NCI-H1417 (cell line): ENCODE measurements at places on chromosomes 4 and X.

GRCh38 chr4:3192827-3193226, 56.1 kb upstream of the MSANTD1 start:
- DNase-seq = no peak

GRCh38 chrX:154058214-154058997, 38.7 kb upstream of the IRAK1 start:
- no peak for DNase-seq

DNA sequence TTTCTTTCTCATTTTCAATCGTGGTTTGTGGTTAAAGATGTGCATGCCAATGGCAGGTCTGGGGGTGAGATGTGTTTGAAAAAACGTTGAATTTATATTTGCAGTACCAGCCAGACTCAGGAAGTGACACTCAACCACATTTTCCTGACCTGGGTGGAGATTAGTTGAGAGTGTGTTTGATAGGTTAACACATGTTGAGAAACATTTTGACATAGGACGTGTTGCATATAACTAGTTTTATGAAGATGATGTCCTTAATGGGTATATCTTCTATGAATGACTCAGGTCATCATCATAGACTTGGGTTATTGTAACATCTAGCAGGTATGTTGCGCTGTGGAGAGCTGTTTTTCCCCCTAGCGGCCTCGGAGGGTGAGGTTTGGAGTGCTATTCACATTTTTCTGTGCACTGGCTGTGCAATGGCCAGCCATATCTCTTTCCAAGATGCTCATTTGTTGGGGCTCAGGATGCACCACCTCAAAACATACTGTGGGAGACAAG, 21.7 kb upstream of the CD38 start:
- DNase-seq = no peak

DNA sequence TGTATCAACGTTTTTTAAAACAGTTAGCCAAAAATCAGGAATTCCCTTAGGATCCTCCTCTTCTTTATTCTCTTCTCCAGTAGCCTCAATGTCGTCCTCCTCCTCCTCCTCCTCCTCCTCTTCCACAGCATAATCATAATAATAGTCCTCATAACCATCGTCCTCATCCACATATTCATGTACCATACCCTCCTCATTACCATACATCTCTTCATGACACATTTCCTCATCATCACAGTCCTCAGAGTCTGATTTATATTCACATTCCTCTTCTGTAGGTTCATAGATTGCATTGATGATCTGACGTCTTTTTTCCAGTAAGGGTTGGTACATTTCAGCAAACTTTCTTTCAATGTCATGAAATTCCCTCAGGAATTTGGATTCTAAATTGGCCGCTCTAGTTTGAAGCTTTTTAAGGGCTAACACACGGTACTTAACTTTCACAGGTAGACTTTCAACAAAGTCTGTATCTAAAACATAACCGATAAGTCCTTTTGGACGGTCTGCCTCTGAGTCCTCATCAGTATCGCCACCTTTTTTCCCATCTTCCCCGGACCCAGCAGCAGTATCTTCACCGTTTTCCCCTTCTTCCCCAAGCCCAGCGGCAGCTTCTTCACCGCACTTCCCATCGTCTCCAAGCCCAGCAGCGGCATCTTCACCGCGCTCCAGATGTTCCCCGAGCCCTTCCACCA, 771 bp downstream of the NAP1L2 start:
- no peak for DNase-seq

DNA sequence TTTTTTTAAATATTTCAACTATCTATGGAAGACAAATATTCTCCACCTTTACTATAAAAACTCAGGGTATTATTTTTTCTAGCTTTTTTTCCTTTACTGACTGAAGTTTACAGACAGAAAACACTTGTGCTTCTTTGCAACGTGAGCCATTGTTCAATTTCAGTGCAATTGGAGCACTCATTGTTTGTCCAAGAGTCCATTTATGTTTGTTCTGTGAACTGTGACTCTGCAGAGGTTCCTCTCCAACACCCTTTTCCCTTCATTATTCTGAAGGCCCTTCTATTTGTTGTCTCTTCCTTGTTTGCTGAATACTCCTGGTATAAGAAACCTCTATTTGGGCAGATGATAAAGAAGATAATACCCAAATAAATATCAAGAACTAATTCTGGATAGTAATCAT, 37.4 kb downstream of the DAPP1 start:
- DNase-seq = peak; percentile 35

DNA sequence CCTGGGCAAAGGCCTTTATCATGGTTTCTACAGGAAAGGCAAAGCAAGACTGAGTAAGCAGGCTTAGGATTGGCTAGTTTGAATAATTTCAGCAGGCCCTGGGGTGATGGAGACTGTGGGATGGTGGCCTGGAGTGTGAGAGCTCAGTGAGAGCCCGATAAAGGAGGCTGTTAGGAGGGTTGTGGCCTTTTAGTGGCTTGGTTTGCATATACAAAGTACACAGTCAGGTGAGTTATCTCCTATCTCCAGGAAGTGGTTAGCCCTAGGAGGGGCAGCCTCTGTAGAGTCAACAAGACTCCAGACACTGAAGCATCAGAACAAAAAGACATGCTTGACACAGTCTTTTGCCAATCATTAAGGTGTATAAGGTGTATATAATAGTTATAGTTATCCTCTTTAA, 157.2 kb downstream of the CFAP299 start:
- DNase-seq = no peak

DNA sequence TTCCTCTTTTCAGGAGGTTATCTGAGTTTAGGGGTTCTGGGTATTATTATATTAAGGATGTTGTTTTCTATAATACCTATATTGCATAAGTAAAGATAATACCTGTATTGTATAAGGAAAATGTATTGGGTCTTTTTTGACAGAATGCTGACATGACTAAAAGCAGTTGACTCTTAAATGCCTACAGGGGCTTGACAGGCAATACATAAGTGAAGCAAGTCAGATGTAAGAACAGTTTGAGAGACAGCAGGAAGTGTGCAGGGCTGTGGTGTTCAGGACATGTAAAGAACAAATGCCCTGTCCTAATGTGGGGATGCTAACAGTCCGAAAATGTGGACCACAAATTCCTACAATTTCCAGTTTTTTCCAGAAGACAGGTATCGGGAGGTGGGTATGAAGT, 30.2 kb upstream of the NDST3 start:
- no peak for DNase-seq

- peak; percentile 35 for DNase-seq
Observed at GRCh38 chr4:77336411-77337142, 179.6 kb downstream of the CCNG2 start.

DNA sequence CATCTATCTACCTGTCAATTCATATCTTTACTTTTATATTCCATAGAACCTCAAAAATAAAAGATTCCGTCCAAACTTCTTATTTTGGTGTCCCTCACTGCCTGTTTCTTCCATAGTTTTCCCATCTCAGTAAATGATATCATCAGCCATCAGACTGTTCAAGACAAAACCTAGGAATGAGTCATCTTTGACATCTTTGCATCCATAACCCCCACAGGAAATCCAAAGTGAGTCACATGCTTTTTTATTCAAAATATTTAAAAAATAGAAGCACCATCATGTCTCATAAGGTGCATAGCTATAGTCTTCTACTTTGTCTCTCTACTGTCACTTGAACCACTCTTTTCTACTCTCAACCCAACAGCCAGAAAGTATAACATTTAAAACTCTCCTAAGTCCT, 29.9 kb upstream of the CXXC4 start:
- DNase-seq = no peak

DNA sequence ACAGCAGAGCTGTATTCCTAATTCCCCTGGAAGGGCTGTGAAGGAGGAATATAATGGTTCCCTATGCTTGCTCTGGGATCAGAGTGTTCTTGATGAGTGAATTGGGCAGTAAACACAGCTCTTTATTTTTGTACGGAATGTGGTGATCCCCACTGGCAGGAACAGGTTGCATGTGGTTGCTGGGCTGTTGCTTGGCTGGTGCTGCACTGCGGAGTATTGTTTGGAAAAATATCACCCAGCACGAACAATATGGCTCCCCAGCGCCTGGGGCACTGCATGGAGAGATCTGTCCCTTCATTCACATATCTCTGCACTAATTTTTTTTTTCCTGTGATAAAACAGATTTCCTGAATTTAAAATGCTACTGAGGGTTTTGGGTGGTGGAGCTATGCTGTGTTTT, 119.7 kb downstream of the MGST2 start:
- DNase-seq = no peak

GRCh38 chr4:113893546-113893945, 85.9 kb downstream of the ARSJ start:
- DNase-seq = no peak

DNA sequence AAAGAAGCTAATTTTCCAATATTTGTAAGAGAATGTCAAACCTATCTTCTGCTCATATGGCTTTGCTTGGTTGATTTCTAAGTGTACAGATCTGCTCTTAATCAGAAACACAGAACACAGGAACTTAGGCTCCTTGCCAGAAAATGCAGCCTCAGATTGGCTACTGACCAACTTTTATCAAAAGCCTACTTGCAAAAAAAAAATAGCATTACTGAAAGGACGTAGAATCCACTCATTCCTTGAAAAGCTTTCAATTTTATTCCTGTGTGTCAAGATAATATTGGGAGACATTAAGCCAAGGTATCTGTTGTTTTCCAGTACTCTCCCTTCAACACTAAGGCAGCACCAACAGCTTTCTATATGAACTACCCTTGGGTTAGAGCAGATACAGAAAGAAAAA, 127.6 kb upstream of the INTU start:
- no peak for DNase-seq

GRCh38 chr4:98601708-98602107, 56.7 kb downstream of the TSPAN5 start:
- no peak for DNase-seq

GRCh38 chr4:100118181-100118580, 72.1 kb downstream of the DDIT4L start:
- peak; percentile 30 for DNase-seq

GRCh38 chrX:132853040-132853439, 105.4 kb downstream of the HS6ST2 start:
- no peak for DNase-seq

GRCh38 chr4:173530326-173531085, 477 bp upstream of the HAND2 start:
- no peak for DNase-seq

- DNase-seq = no peak
Observed at GRCh38 chr4:41305476-41305875, 48.7 kb downstream of the UCHL1 start.

DNA sequence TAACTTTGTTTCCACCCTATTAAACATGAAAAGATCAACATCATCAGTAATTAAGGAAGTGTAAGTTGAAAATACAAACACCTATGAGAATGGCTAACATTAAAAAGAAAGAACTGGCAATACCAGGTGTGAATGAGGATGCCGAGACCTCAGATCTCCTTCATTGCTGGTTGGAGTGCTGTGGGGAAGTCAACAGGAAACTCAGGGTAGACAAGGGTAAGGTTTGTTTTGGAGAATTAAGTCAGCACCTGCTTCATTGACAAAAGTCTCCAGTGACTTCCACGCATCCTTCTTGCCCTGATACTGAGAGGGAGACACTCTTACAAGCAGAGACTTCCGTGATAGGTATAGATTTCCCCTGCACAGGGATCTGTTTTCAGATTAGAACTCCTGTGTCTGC, 106.1 kb downstream of the IRF2 start:
- DNase-seq = peak; percentile 36

DNA sequence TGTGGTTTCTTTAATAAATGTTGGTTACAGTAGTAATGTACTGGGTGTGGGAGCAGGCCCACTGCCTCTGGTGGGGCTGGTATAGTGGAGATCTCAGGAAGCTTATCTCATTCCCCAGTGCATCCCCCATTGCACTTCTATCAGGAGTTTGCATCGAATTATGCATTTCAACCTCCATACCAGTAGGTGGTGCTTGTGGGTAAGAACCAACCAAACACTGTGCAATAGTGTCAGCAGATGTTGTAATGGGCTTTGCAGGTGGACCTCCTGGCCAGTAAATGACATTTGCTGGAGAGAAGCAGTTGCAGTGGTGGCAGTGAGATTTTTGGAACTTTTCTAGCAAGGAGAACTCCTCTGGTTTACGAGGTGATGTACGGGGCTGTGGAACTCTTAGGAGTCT, 150.6 kb downstream of the POU3F4 start:
- peak; percentile 23 for DNase-seq

GRCh38 chr4:108531461-108531860, 88.9 kb upstream of the RPL34 start:
- no peak for DNase-seq

DNA sequence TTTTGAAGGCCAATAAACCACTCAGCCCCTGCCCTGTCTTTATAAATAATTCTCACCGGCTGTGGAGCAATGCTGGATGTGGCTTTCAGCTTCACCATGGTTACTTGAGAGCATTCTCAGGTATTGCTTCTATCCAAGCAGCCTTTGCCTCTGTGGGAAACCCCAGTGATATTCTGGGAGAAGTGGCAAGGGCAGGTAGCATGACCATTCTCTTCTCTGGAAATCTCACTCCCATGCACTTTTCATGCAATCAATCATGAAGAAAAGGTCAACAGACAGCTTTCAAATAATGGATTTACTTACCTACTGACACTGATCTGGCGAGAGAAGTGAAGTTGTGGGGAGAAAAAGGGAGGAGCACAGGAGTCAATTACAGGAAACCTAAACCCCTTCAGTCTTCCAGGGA, 49.5 kb downstream of the UNC5C start:
- DNase-seq = peak; percentile 8

- DNase-seq = no peak
Observed at GRCh38 chrX:1903236-1903935, 288.5 kb downstream of the ASMT start.

GRCh38 chr4:173167758-173168395, 734 bp upstream of the GALNT7 start:
- peak; percentile 75 for DNase-seq

- DNase-seq = no peak
Observed at GRCh38 chrX:41922431-41923151, 763 bp downstream of the CASK start.

GRCh38 chrX:10239611-10240064, 82.9 kb downstream of the CLCN4 start:
- DNase-seq = no peak

- no peak for DNase-seq
Observed at GRCh38 chr4:84502955-84503373, 3.9 kb upstream of the NKX6-1 start.

DNA sequence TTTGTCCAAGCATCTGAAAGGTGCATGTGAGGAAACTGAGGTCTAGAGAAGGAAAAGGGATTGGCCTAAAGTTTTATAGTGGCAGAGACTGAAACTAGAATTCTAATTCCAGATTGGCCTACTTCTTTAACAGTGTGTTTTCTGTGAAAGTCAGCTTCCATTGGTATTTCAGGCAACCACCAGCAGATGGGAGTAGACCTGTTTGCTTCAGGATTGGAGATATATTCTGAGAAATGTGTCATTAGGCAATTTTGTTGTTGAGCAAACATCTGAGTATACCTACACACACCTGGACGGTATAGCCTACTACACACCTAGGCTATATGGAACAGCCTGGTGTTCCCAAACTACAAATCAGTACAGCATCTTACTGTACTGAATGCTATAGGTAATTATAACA, 207.3 kb upstream of the RADX start:
- peak; percentile 12 for DNase-seq
